Activated CD8-positive, alpha-beta memory T cell treated with anti-CD3 and anti-CD28 coated beads for 4 hours (primary cell): ENCODE measurements at places on chromosomes 6 and 20.

DNA sequence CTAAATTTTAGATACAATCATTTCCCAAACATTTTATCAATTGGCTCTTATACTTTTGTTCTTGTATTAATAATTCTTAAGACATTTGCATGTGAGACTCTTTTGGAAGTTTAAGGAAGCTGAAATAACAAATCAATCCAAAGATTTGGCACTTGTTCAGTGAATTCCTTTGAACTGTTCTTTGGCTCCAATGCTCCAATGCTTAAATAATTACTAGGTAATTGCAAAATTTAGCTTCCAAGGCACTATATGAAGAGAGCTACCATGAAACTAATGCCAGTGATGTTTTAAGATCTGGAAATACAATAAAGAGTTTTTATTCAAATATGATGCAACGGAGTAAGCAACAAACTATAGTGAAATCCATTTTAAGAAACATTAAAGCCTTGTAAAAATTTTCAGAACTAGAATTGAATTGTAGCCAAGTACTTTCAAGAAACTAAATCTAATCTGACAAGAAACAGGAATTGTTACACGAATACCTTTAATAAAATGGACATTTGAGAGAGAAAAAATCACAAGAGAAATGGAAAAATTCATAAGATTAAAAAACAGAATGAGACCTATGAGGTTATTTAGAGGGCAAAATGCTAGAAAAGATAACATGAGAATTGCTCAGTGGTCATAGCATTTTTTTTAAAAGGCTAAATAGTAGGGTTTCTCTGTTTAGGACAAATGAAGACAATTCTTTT, 43.6 kb upstream of the SMLR1 start:
- no peak for DNase-seq

DNA sequence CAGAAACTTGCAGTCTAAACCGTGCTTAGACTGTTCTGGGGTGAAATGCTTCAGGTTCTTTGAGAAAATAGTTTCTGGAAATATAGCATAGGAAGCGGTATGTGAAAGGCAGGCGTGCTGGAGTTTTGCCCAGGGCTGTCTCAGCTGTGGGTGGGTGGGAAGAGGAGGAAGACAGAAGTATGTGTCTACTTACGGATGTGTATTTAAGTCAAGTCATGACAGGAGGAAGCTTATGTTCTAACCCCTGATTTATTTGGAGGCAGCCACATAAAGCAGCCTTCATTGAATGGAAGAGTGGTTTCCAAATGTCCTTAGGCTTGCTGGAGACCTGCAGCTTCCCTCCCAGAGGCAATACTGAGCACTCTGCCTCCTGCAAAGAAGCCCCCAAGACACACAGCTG, 345.8 kb upstream of the PRND start:
- DNase-seq, result no peak

GRCh38 chr6:116556814-116557415, 3.4 kb downstream of the CALHM4 start:
- no peak for DNase-seq

DNA sequence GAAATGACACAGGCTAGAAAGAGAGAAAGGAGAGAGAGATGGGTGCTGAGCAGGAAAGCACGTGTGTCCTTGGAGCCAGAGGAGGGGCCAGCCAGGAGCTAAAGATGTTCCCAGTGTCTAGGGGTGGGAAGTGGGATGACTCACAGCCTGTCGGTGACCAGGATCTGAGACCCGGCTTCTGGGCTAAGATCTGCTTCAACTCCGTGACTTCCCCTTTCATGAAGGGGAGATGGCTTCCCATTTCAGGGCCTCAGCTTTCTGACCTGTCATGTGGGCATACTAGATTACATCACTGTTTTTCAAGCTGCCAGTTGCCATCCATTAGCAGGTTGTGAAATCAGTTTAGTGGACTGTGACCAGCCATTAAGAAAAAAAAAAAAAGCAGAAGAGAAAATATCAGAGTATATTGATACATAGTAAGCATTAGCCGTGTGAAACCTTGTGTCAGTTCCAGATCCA, 5.4 kb downstream of the TGM3 start:
- peak; percentile 1 for DNase-seq

DNA sequence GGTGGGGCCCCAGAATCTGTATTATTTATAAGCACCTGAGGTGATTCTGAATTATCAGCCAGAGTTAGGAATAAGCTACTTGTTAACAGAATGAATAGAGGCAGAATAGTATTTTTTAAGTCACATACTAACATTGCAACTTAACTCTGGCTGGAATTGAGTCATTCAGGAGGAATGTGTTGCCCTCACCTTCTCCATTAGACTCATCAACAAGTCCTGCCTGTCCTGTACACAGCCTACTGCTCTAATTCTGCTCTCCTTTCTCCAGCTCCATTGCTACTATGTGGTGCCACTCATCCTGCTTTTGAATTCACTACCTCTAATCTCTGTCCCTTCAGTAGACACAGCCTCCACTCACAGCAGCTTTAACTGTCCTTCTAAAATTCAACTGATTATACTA, 669.4 kb downstream of the DHX35 start:
- no peak for DNase-seq

DNA sequence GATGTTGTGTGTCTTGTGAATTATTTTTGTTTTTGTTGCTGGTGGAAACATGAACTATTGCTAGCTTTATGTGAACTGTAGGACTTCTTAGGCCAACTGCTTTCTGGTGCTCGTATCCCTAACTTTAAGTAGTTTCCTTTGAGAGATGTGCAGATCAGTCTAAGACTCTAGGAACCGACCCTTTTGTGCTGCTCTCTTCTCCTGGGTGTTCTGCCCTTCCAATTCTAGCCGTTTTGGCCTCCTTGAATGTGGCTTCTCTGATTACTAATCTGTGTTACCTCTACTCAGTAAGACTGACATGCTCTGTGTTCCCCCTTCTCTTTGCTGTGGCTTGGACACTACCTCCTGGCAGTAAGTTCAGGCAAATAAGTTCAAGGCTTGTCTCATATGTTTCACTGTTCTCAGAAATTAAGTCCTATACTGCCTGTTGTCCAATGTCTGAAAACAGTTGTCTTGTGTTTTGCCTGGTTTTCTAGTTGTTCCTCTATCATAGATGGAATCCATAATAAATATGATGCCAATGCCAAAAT, 58.0 kb downstream of the FOXO3 start:
- DNase-seq, result no peak

DNA sequence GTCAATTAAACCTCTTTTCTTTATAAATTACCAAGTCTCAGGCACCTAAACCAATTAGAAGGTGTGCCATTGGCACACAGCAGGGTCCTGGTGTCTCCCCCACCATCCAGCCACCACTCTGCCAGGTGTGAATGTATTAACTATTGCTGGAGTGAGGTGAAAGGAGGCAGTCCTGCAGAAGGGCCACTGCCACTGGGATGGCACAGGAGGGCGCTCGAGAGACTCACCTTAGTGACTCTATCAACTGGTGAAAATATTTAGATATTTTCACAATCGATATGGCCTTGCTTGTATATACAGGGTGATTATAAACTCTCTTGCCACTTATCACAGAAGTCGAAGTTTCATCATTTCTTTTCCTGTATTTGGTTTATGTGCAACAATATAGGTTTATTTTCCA, 145.6 kb upstream of the ESR1 start:
- no peak for DNase-seq
